Activated gamma-delta T cell treated with anti-CD3 and anti-CD28 coated beads, Interleukin-2, amount 50 U/mL, for 16 hours (primary cell): ENCODE measurements at places on chromosomes 2 and 18.

- DNase-seq, result no peak
Measured at GRCh38 chr2:129755786-129756185, 223.7 kb upstream of the RAB6C start.

DNA sequence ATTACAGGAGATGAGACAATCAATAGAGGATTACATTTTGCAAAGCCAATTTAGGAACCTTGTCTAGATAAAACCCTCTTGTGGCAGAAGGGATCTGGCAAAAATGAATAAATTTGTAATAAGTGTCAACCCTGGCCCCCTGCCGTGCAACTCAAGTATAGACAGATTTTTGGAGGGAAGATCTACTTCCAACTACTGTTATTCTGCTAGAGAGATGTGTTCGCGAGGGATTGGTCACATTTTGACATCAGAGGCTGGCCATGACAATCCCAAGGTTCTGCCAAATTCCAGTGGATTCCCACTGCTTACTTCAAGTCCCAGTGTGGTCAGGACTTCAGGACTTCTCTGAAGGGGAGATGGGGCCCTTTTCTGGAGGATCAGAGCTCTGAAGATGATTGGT, 192.6 kb downstream of the SH3RF3 start:
- DNase-seq, result no peak

DNA sequence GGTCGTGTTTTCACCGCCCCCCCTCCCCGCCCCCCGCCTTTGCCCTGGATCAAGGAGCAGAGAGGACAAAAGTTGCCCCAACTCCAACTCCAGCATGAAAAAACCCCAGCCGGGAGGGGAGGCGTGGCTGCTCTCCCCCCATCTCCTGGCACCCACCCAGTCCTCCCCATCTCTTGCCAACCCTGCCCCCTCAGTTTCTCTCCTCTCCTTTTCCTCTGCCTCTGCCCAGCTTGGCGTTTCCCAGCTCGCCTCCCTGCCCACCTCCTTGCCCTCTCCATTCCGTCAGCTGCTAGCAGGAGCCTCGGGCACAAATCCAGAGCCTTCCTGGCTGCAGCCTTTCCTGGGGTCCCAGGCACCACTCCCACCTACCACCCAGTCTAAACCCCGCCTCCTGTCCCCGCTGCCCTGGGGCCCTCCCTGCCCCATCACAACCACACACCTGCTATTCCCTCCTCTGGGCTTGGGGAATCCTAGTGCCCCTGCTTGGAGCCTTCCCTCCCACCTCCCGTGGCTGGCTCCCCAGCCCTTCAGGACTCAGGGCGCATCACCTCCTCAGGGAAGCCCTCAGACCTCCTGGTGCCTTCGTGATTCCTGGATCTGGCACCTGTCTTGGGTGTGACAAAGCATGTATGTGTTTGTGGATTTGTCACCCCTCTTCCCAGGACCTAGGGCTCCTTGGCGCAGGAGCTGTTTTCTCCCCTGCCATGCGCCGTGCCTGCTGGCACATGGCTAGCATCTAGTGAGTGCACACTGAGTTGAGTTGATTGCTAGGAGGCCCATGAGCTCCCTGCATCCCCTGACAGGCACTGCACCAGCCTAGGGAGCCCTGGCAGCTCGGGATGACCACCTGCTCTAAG, 209.1 kb downstream of the TFCP2L1 start:
- DNase-seq, result no peak

DNA sequence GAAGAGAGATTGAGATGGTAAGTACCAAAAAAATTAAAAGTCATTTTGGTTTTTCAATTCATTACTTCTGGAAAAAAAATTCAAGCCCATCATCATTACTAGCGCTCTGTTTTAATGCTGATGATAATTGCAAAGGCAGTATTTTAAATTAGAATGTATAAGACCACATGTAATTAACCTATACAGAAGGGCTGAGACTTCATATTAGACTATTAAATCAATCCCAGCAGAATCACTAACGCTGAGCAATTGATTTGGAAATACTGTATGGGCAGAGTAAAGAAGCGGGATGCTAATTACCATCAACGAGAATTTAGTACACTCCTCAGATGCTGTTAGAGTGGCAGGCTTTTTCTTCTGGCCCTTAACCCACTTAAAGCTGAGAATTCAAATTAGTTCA, 165.0 kb downstream of the SLC4A3 start:
- DNase-seq, result no peak

GRCh38 chr2:77590298-77590917, 68.2 kb upstream of the LRRTM4 start:
- DNase-seq, result no peak

DNA sequence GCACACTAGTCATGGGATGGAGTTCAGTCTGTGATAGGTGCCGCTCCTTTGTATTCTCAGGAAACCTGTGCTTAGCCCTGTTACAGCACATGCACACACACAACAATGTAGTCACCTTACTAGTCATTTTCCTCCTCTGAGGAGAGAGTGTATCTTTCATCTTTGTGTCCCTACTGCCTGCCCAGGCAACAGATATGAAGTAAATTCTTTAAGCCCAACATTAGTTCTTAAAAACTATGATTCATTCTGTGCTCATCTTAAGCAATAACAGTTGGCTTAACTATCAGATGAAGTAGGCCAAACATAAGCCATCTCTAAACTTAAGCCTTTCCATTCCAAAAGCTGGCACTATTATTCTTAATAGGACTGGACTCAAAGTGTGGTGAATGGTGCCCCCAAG, 186.5 kb downstream of the LNPK start:
- no peak for DNase-seq

DNA sequence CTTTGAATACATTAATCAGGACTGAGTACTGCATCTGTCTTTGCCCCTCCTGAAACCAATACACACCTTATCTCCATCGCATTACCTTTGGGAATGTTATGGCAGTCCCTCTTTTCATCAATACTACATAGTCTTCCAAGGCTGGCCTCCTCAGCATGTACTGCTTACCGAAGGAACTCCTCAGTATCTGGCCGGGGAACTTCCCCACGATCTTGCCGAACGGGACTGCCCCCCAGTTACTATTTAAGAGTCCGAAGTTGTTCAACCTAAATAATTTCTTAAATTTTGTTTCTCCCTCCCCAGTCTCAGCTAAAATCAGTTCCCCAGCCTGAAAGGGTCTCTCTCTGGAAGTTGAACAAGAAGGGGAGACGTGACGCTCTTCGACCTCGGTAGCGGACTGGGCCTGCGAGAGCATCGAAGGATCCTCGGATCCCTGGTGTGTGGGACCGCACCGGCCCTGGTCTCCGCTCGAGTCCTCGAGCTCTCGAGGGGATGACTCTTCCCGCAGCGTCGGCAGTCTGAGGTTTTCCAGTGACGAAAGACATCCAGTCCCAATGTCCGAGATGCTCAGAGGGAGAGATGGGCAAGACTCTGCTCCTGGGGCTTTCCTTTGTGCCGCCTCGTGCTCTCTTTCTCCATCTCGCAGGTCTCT, 489 bp downstream of the TRMT61B start:
- peak; percentile 12 for DNase-seq

- no peak for DNase-seq
Measured at GRCh38 chr2:156702541-156702940, 266.4 kb downstream of the GPD2 start.

- no peak for DNase-seq
Measured at GRCh38 chr2:142321706-142322280, 191.0 kb upstream of the LRP1B start.

- no peak for DNase-seq
Measured at GRCh38 chr18:21763846-21764646, 23.5 kb downstream of the MIB1 start.

- DNase-seq, result no peak
Measured at GRCh38 chr18:41140506-41140905, 814.5 kb upstream of the PIK3C3 start.

GRCh38 chr2:10919771-10920621, 8.3 kb downstream of the KCNF1 start:
- no peak for DNase-seq

- DNase-seq, result no peak
Measured at GRCh38 chr2:232174662-232175061, 203.9 kb upstream of the ALPP start.

DNA sequence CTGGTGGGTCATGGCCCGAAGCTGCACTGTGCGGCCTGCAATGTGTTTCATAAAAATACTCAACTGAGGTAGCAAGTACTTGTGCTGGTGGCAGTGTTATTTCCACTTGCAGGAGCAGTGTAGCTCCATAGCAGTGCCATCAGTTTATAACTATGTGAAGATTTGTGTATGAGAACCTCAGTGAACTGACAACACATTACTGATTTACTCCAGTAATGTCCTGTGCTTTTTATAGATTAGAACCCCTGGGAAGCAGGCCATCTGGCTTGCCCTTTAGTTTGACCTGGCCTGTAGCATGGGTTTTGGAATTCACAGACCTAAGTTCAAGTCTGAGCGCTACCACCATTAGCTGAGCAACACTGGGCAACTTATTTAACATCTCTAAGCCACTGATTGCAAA, 99.7 kb upstream of the AQP4 start:
- DNase-seq, result no peak

- DNase-seq, result peak; percentile 19
Measured at GRCh38 chr2:110866466-110866865, 134.1 kb downstream of the ACOXL start.

DNA sequence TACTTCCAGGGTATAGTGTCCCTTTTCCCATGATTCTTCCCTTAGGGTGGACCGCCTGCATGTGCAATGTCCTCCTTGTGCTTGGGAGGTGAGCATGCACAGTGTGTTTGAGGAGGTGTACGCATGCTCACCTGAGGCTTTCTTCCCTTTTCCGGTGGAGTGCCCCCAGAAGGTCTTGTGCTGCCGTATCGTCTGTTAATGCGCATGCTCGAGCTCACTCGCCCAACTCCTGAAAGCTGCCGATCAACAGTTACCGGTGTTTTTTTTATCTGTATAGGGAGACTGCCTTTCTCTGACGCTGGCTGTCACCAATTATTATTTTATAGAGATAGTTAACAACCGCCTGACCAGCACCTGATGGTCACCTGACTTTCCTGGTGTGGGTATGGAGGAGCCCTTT, 458.8 kb upstream of the MEX3C start:
- DNase-seq, result no peak

GRCh38 chr2:207869784-207870778, 100.4 kb upstream of the FZD5 start:
- no peak for DNase-seq

DNA sequence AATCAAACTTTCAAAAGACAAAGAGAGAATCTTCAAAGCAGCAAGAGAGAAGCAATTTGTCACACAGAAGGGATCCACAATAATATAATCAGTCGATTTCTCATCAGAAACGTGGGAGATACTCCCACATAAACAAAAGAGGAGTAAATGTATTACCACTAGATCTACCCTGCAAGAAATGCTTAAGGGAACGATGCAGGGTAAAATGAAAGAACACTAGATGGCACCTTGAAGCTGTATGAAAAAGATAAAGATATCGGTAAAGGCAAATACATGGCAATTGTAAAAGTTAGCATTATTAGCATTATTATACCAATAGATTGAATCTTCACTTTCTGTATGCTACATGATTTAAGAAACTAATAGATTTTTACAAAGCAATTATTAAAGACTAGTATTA, 677.0 kb downstream of the SUCLG1 start:
- no peak for DNase-seq

- DNase-seq, result no peak
Measured at GRCh38 chr2:125581557-125581956, 1074.4 kb upstream of the GYPC start.

- no peak for DNase-seq
Measured at GRCh38 chr18:23133860-23134779, 1.2 kb upstream of the CABLES1 start.

- DNase-seq, result no peak
Measured at GRCh38 chr2:174703430-174703829, 60.8 kb downstream of the CHRNA1 start.

GRCh38 chr2:211434773-211435172, 878.4 kb downstream of the CPS1 start:
- DNase-seq, result no peak

- no peak for DNase-seq
Measured at GRCh38 chr2:1582891-1583341, 161.4 kb downstream of the PXDN start.
